Activated CD8-positive, alpha-beta memory T cell treated with anti-CD3 and anti-CD28 coated beads for 4 hours (primary cell): ENCODE measurements at places on chromosomes 16 and 17.

GRCh38 chr17:68759002-68759342 lies 157.8 kb upstream of the FAM20A start:
- no peak for DNase-seq

- no peak for DNase-seq
Observed at GRCh38 chr17:15269780-15270089, 4.6 kb upstream of the PMP22 start.

GRCh38 chr17:55580596-55581133 lies 69.4 kb upstream of the SMIM36 start:
- DNase-seq: no peak

- DNase-seq: no peak
Observed at GRCh38 chr16:12132850-12133440, 156.4 kb downstream of the SNX29 start.

GRCh38 chr16:48958681-48959080 lies 323.0 kb downstream of the CBLN1 start:
- no peak for DNase-seq

DNA sequence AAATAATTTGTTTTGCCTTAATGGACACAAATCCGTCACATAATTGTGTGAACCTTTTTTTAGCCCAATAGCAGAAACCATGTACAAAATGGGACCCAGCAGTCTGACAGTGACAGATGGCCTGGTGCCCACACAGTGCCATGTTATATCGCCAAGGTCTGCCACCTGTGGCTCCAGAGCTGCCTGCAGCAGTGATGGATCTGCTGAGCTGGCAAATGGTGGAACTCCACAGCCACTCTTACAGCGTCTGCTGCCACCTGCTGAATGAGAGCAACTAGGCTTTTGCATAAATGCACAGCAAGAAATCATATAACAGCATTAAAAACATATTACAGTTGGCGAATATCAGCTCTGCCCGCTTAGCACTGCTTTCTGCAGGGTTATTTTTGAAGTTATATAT lies 59.4 kb downstream of the NUP93 start:
- DNase-seq: no peak
